ENCODE measurements at places on chromosomes 5 and 9.

DNA sequence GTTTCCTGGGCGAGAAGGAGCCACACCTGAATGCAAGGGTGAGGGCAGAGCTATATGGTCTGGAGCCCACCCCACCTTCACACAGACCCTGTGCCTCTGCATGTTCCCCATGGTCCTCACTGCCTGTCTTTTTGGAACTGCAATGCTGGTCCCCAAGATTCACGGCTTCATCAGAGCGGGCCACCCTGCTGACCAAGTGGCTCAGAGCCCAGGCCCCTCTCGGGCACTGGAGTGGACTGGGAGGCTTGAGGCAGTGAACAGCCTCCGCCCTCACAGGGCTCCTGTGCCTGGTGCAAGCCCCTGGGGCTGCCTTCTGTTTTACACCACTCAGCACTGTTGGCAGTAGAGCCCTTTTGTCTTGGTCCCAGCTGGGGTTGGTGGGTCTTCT lies 143.2 kb downstream of the CACNA1B start:
- DNase-seq: no peak
- no peak overlapping the region for H3K4me3 ChIP-seq
- no peak overlapping the region for H3K27ac ChIP-seq
- peaks cover 33% of the 10 kb centered on the region for H3K27me3 ChIP-seq
- H3K4me1 ChIP-seq: peaks cover 6% of the 10 kb centered on the region
- no peaks in the 10 kb centered on the region for H3K36me3 ChIP-seq

DNA sequence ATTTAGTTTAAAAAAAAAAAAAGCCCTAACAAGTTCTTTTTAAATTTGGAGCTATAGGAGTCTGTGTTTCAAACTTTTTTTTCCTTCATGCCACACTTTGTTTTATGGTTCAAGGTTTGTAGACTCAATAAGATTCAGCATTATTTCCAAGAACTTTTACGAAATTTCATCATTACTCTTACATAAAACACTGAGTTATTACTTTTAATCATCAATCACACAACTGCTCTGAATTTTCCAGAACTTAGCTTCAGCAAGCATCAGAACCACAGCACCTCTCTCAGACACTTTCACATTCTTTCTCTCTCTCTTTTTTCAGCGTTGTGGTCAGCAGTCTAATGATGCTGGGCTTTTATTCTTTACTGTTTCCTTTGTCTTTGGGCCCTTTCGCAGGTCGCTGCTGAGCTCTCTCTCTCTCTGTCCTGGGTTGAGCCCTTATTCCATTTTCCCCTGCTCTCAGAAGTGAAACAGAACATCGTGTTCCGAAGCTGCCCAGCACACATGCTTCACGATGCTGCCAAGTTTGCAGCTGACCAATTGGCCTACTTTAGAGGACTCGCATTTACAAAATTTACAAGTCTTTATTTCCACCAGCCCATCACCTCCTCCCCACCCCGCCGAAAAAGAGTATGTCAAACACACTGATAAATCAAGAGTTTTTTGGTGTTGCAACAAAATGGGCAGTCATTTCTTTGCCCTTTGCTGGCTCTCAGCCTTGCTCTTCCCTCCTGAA lies 44.6 kb upstream of the PIK3R1 start:
- no peaks in the 10 kb centered on the region for H3K36me3 ChIP-seq
- DNase-seq: peak; percentile 20
- H3K27me3 ChIP-seq: no peaks in the 10 kb centered on the region
- H3K27ac ChIP-seq: no peak overlapping the region
- H3K4me1 ChIP-seq: peaks cover 2% of the 10 kb centered on the region

DNA sequence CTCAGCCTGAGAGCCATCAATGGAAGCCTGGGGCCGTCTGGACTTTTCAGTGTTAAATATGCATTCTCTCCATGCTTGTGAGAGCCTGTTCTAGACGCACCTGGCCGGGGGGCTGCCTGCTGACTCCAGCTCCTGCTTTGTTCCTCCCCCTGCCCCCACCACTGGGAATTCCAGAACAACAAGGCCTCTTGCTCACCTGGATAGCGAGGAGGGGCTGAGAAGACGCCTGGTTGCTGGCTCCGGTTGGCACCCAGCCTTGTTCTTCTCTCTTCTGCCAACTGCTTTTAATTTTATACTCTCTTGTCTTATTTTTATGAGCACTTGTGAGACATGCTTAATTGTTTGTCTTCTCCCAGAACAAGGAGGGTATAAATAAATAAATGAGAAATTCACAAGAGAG lies 15.0 kb upstream of the RAPGEF1 start:
- H3K27me3 ChIP-seq: peaks cover 18% of the 10 kb centered on the region
- no peak overlapping the region for H3K4me3 ChIP-seq
- DNase-seq: no peak
- no peaks in the 10 kb centered on the region for H3K36me3 ChIP-seq
- no peak overlapping the region for H3K27ac ChIP-seq

- H3K27ac ChIP-seq: no peak overlapping the region
- H3K36me3 ChIP-seq: no peaks in the 10 kb centered on the region
- peak; percentile 98 for DNase-seq
- no peaks in the 10 kb centered on the region for H3K27me3 ChIP-seq
Measured at GRCh38 chr5:136004436-136004835, 24.4 kb upstream of the TGFBI start.

DNA sequence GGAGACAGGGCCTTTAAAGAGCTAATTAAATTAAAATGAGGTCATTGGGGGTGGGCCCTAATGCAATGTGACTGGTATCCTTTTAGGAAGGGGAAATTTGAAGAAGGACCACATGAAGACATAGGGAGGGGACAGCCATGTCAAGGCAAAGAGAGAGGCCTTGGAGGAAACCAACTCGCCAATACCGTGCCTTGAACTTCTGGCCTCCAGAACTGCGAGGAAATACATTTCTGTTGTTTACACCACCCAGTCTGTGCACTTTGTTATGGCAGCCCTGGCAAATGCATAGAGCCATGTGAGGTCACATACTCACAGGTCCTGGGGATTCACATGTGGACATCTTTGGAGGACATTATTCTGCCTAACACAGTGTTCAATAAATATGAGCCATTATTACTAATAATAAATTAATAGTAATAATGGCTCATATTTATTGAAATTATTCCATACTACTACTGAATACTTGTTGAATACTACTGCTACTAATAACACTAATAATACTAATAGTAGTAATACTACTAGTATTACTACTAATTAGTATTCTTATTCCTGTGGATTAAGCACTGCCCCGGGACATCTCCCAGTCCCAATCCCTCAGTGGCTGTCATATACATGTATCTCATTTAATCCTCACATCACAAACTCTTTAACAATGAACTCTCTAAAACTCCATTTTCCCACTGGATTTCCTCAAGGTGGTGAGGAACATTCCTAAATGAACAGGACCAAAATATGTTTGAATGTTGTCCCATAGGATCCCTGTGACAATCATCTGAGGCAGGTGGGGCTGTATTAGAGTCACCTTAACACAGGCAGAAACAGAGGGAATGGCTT lies 8.4 kb downstream of the TRAF1 start:
- H3K27ac ChIP-seq: no peak overlapping the region
- no peak for DNase-seq
- H3K27me3 ChIP-seq: no peaks in the 10 kb centered on the region
- no peak overlapping the region for H3K4me3 ChIP-seq
- H3K36me3 ChIP-seq: peaks cover 5% of the 10 kb centered on the region

DNA sequence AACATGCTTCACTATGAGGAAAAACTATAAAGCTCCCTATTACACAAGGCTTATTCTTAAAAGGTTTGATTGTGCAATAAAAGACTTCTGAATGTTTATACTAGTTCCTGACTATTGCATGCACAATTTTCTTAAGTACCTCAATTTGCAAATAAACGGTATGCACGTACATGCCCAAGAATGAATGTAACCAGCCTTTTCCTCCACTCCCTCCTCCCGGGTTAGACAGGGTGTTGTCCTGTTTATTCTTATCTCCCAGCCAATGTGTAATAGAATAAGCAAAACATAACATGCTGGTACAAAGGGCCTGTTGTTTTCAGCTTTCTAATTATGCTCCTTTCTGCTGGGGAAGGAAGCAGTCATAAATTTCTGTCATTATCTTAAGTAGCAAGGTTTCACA lies 79.1 kb downstream of the AOPEP start:
- peak; percentile 97 for DNase-seq
- no peaks in the 10 kb centered on the region for H3K27me3 ChIP-seq
- H3K36me3 ChIP-seq: peaks cover 9% of the 10 kb centered on the region
- H3K4me1 ChIP-seq: peaks cover 23% of the 10 kb centered on the region

GRCh38 chr9:8392866-8393265 lies 593.3 kb upstream of the DMAC1 start:
- no peaks in the 10 kb centered on the region for H3K4me1 ChIP-seq
- no peaks in the 10 kb centered on the region for H3K27me3 ChIP-seq
- DNase-seq: no peak
- H3K4me3 ChIP-seq: no peak overlapping the region
- H3K27ac ChIP-seq: no peak overlapping the region

- no peak overlapping the region for H3K4me3 ChIP-seq
- no peaks in the 10 kb centered on the region for H3K36me3 ChIP-seq
- H3K27me3 ChIP-seq: no peaks in the 10 kb centered on the region
- DNase-seq: peak; percentile 85
Measured at GRCh38 chr9:81833563-81834345, 94.5 kb upstream of the SPATA31D4 start.

GRCh38 chr5:151225475-151225874 lies 1.6 kb upstream of the CCDC69 start:
- H3K4me1 ChIP-seq: peaks cover 3% of the 10 kb centered on the region
- H3K36me3 ChIP-seq: no peaks in the 10 kb centered on the region
- H3K27me3 ChIP-seq: no peaks in the 10 kb centered on the region
- H3K27ac ChIP-seq: no peak overlapping the region

DNA sequence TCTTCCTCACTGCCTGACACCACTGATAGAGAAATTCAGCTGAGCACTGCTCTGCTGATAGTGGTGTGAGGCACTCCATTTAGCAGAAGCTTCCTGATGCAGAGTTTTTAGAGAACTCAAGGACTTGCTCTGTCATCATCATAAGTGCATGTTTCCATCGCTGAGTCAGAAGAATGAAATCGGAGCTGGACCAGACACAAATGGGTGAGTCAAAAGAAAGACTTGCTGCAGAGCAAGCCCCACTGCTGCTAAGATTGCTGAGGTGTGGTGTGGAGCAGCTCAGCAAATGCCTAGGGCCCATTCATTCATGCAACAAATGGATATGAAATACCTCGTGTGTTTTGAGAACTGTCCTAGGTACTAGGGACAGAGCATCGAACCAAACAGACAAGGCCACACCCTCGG lies 410.2 kb upstream of the SLC30A5 start:
- peaks cover 5% of the 10 kb centered on the region for H3K4me1 ChIP-seq
- peak; percentile 96 for DNase-seq
- H3K36me3 ChIP-seq: no peaks in the 10 kb centered on the region
- H3K27ac ChIP-seq: peak overlapping the region; percentile 59
- no peak overlapping the region for H3K4me3 ChIP-seq
- H3K27me3 ChIP-seq: no peaks in the 10 kb centered on the region

- peaks cover 5% of the 10 kb centered on the region for H3K4me1 ChIP-seq
- H3K27ac ChIP-seq: no peak overlapping the region
- H3K4me3 ChIP-seq: no peak overlapping the region
- DNase-seq: peak; percentile 71
- H3K27me3 ChIP-seq: no peaks in the 10 kb centered on the region
Measured at GRCh38 chr9:111016426-111017045, 21.7 kb downstream of the LPAR1 start.

DNA sequence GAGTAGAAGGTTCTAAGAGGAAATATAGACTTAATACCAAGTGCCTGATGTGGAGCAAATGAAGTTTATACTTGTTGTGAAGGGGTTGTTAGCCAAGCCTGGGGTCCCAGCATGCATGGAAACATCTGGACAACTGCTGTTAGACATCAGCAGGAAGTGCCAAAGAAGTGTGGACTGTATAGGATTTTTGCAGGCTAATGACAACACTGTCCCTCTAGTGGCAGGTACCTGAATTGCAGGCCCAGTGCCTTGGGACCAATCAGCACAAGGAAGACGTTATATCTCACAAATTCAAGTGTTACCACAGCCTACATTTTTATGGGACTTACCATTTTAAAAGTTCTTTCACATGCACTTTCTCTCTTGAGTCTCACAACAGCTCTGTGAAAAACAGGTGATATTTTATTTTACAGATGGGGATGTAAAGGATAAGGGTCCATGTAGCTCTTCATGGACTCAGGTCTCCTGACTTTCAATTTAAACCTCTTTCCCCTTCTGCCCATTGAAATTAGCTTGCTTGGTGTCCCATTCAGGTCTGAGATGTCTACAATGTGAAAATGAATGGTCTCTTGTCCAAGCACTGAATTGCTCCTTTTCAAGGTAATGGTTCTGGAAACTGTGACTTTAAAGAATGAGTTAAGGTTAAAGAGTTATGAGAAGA lies 89.0 kb upstream of the MAP1B start:
- peaks cover 3% of the 10 kb centered on the region for H3K4me1 ChIP-seq
- H3K27ac ChIP-seq: no peak overlapping the region
- H3K36me3 ChIP-seq: no peaks in the 10 kb centered on the region
- H3K4me3 ChIP-seq: no peak overlapping the region
- H3K27me3 ChIP-seq: peaks cover 22% of the 10 kb centered on the region

- H3K27me3 ChIP-seq: peaks cover 75% of the 10 kb centered on the region
- H3K4me1 ChIP-seq: peaks cover 16% of the 10 kb centered on the region
- peak overlapping the region; percentile 62 for H3K4me3 ChIP-seq
Measured at GRCh38 chr5:51379331-51379700, 3.9 kb upstream of the ISL1 start.

DNA sequence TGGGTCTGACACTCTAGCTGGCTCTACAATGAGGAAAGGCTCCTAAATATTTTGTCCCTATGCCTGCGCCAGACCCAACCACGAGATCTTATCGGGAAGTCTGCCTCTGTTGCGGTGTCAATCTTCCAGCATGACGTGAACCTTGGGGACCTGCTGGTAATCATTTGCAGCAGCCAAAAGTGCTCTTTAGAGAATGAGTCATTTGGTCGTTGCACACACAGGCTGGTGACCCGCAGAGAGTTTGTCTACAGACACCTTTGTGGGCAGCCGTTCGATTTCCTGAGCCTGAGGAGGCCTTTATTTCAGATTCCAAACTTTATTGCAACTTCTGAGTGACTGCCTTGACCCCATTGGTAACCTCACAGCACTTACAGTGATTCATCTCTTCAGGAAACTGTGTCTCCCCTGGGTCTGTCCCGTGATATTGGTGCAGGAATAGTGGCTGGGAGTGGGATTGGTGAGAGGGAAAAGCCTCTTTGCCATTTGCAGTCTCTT lies 326.1 kb downstream of the NSG2 start:
- no peaks in the 10 kb centered on the region for H3K27me3 ChIP-seq
- no peaks in the 10 kb centered on the region for H3K36me3 ChIP-seq
- peak; percentile 77 for DNase-seq
- H3K4me3 ChIP-seq: no peak overlapping the region
- H3K4me1 ChIP-seq: no peaks in the 10 kb centered on the region
- no peak overlapping the region for H3K27ac ChIP-seq
